ENCODE measurements at places on chromosomes 4 and X.

GRCh38 chrX:69104756-69105434 lies 60.4 kb downstream of the PJA1 start:
- no peak for DNase-seq

GRCh38 chr4:85776579-85776978 lies 301.6 kb downstream of the ARHGAP24 start:
- DNase-seq = no peak

GRCh38 chrX:150683536-150684146 lies 9.6 kb upstream of the MTMR1 start:
- DNase-seq = peak; percentile 16

- no peak for DNase-seq
Observed at GRCh38 chr4:128844931-128845330, 35.4 kb downstream of the JADE1 start.

DNA sequence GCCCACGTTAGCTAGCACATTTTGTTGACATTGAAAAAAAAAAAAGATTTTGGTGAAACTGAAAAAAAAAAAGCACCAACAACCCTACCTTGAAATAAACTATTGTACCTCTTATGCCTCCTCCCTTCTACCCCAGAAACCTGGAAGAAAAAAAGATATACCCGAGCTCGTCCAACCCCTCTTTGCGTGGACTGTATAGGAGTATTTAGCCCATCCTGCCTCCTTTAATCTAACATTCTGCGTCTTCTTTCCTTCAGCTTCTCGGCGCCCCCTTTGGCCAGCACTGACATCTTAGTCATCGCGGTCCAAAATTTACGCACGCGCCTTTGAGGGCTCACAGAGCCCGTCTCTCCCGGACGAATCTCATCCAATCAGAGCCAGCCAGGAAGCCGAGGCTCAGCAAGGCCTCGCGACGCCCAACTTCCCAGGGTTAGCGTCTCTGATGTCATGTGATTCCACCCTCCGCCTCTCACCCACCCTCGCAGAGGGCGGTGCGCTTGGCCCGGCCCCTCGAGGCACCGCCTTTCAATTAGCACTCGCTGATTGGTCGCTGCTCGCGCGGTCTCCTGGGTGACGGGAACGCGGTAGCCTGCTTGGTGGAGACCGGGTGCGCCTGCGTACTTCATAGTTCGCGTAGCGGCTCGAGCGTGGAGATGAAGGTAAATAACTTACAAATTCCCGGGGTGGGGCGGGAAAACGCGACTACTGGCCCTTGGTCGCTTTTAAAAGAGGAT lies at the start of gene WDR19:
Gene WDR19, plus strand, starts transcription at position 625 of the 734 bp plus-strand sequence. Its CDS starts 29 bp downstream, at position 654.
- DNase-seq = peak; percentile 92

DNA sequence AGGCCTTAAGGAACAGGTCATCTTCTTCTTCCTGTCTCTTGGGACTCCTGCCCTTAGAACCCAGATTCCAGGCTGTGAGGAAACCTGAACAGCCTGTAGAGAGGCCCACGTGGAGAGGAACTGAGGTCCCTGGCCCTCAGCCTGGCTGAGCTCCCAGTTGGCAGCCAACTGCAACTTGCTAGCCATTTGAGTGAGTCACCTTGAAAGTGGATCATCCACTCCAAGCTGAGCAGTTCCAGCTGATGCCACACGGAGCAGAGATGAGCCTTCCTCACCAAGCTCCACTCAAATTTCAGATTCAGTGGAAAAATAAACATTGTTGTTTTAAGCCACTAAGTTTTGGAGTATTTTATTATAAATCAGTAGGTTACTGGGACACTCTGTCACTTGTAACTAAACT lies 392.5 kb downstream of the BCOR start:
- DNase-seq = peak; percentile 34

GRCh38 chrX:154401918-154402621 lies 3.9 kb downstream of the RPL10 start:
- DNase-seq = no peak

GRCh38 chr4:22875587-22876257 lies 183.0 kb downstream of the GBA3 start:
- no peak for DNase-seq

GRCh38 chr4:175988511-175988910 lies 77.1 kb upstream of the WDR17 start:
- DNase-seq = no peak

DNA sequence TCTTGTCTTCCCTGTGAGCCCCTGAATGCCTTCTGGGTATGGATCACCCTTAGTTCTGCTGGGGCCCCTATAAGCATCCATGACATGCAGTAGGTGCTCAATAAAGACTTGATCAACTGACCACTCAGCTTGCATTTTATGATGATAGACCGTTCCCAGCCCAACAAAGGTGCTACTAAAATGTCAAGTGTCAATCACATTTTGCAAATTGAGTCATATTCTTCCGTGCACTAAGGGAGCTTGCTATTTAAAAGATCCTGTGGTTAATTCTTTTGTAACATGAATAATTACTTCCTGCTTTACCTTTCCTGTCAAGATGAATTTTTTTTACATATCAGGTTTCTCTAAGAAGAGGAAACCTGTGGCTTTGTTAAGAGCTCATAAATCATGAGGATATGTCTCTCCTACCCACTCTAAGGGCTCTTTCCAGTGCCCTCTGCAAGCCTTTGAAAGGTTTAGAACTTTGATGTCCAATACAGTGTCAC lies 47.6 kb downstream of the SH3KBP1 start:
- no peak for DNase-seq

DNA sequence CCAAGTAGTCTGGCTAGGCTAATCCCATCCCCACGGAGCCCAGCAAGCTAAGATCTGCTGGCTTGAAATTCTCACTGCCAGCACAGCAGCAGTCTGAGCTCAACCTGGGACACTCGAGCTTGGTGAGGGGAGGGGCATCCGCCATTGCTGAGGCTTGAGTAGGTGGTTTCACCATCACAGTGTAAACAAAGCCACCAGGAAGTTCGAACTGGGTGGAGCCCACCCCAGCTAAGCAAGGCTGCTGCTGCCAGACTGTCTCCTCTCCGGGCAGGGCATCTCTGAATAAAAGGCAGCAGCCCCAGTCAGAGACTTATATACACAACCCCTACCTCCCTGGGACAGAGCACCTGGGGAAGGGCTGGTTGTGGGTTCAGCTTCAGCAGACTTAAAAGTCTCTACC lies 639.6 kb downstream of the IQCM start:
- no peak for DNase-seq

GRCh38 chr4:14289708-14290107 lies 662.2 kb upstream of the BOD1L1 start:
- DNase-seq = no peak
